MV-4-11 (cell line): ENCODE measurements at places on chromosomes 2 and 18.

- DNase-seq, result no peak
These were observed 173.7 kb downstream of the NR4A2 start for GRCh38 chr2:156158808-156159207.

- DNase-seq, result peak; percentile 5
These were observed 413.6 kb downstream of the PTH2R start for GRCh38 chr2:208820014-208820688.

- no peak for DNase-seq
These were observed 1.2 kb downstream of the BCL11A start for GRCh38 chr2:60552078-60552850.

GRCh38 chr2:140791802-140792201 lies 1339.0 kb downstream of the LRP1B start:
- no peak for DNase-seq

DNA sequence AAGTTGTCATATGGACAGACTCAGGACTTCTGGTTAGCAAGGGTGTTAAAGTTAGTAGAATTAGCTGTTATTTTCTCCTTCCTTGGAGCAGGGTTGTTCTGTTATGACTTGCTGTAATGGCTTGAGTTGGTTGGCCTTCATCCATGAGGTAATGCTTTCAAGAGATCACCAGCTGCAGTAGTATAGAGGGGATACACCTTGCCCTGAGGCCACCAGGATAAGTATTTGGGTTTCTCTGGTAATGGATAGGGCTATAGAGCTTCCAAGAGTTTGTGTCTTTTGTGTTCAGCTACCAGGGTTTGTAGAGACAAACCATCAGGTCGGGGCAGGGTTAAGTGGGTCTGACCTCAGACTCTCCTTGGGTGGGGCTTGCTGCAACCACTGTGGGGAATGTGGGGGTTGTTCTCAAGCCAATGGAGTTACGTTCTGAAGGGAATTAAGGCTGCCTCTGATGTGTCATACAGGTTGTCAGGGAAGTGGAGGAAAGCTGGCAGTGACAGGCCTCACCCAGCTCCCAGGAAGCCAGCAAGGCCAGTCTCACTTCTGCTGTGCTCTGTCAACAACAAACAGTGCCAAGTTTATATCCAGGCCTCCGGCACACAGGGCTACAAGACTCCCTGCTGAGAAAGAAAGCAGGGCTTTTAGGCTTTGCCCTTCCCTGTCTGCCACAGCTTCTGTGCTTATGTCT lies 356.6 kb downstream of the SPAG16 start:
- DNase-seq, result no peak
